ENCODE measurements at places on chromosomes 2 and 18. TPM values are rescaled to one million over a fixed set of nuclear protein-coding genes. Genes with fewer than 3 reads are reported as not detected.

LIMS3 gene
- 6.1 TPM for total RNA-seq

DNA sequence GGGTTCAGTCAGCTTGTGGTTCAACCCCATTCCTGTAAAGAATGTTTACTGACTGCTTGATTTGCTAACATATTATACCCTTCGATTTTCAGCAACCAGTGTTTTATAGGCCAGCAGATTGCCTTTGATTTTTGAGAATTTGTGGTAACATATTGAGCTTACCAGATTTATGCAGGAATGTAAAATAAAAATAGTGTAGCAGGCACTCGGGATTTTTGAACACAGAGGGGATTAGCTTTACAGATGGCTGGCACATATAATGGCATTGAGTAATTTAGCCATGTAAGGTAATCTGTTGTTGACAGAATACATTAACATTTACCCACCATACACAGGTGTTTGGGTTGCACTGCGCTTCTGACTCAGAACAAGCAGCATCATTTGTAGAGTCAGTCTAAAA is 354.0 kb downstream of the LRRTM1 start:
- no peak for DNase-seq

ASXL3 gene
- not detected for total RNA-seq

GRCh38 chr2:73250872-73251846 is 17.1 kb downstream of the CCT7 start:
- no peak for DNase-seq

RIT2 gene
- total RNA-seq, result not detected

GRCh38 chr2:144041612-144042011 is 478.3 kb downstream of the ZEB2 start:
- DNase-seq, result no peak

- no peak for DNase-seq
Observed at GRCh38 chr18:79680891-79681339, 1.3 kb downstream of the CTDP1 start.

MAIP1 gene
- 5.6 TPM for total RNA-seq

- DNase-seq, result no peak
Observed at GRCh38 chr2:159922563-159922962, 124.6 kb upstream of the CD302 start.

Measured in fibroblast of the aortic adventitia (primary cell).